ENCODE measurements at places on chromosomes 6 and 20.

GRCh38 chr6:154792761-154793160 lies 59.5 kb downstream of the SCAF8 start:
- DNase-seq, result no peak

DNA sequence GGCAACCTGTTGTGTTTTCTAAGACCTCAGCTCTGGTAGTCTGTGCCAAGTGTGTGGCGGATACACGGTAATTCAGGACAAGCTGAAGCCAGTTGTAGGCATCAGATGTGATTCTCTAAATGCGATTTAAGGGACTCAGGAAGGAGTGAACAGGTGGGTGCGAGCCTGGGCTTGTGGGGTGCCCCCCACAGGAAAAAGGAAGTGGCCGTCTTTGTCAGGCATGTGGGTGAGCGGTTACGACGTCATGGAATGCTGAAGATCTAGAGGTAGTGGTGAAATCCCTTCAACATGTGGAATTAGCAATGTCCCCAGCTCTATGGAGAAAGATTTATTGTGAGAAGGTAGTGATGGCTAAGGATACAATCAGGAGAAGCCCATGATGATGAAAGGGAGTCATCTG lies 95.1 kb upstream of the EXOC2 start:
- DNase-seq, result no peak

- no peak for DNase-seq
Observed at GRCh38 chr20:62445553-62446340, 18.4 kb upstream of the RBBP8NL start.

DNA sequence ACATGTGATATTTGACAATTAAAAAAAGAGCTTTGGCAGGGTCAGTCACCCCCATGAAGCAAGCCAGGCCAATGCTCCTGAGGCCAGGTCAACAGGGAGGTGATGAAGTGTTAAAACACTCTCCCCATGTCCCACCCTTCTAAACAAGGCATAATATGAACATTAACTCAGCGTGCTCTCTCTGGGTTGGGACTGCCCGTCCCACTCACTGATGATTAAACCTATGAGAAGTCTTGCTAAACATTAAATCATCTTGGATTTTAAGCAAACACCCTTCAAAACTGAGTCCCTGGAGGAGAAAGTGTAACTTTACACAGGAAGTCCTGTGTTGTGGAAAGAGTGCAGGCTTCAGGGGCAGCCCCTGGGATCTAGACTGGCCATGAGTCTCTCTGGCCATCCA lies 558.5 kb downstream of the CD83 start:
- no peak for DNase-seq

GRCh38 chr20:43444107-43444506 lies 13.6 kb upstream of the SRSF6 start:
- DNase-seq, result no peak

- DNase-seq, result no peak
Observed at GRCh38 chr20:21004386-21005076, 101.6 kb downstream of the LINC00237 start.

GRCh38 chr6:148472171-148473105 lies 129.8 kb downstream of the SASH1 start:
- DNase-seq, result no peak

All from GM10248 (cell line).